Activated T-helper 1 cell treated with anti-CD3 and anti-CD28 coated beads, Interleukin-12 subunit alpha, Interleukin-12 subunit beta, Interleukin-2, Interleukin-4 antibody, amounts not matched to agents 30 ng/mL and 10 ng/mL and 1 ng/mL, durations not matched to agents 14 hours and 24 hours and 36 hours (primary cell): ENCODE measurements at places on chromosomes 3 and 15. TPM values are rescaled to one million over a fixed set of nuclear protein-coding genes. Genes with fewer than 3 reads are reported as not detected.

The BCL6 gene
- 38.8 and 42.1 TPM in 2 replicates for total RNA-seq

DNA sequence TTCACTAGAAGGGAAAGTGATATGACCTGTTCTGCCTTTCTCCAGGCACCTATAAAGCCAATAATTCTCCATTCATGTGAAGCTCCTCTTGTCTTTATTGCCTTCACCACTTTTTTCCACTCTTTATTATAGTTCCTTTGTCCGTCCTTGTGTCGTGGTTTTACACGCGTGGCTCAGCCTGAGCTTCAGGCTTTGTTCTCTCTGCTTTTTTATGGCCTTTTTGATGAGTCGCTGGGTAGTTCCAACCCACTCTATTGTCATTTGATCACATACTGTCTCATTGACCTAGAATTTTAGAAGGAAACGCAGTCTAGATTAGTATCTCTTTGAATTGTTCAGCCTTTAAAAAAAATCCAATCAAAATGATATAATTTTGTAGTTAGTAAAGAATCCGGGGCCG lies 403.2 kb downstream of the PTPRG start:
- DNase-seq = no peak

GRCh38 chr15:94059013-94059587 lies 172.3 kb upstream of the MCTP2 start:
- no peak for DNase-seq

DNA sequence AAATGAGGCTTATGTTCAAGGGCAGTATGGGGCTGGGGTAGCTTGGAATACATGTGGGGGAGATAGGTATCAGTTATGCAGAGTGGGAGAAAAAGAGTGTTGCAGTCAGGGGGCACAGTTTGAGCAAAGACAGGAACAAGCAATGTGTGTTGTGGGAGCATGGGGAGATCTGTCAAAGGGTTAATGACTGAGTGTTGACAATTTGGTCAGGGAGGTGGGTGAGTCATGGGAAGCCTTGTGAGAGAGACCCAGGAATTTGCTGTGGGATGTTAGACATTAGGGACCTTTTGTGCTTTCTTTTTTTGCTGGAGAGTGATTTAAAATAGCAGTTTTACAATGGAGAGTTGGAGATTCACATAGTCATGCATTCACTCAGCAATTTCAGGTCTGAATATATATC lies 221.6 kb upstream of the NR2E3 start:
- DNase-seq = no peak

GRCh38 chr3:44030687-44031305 lies 210.9 kb upstream of the TOPAZ1 start:
- DNase-seq = no peak

DNA sequence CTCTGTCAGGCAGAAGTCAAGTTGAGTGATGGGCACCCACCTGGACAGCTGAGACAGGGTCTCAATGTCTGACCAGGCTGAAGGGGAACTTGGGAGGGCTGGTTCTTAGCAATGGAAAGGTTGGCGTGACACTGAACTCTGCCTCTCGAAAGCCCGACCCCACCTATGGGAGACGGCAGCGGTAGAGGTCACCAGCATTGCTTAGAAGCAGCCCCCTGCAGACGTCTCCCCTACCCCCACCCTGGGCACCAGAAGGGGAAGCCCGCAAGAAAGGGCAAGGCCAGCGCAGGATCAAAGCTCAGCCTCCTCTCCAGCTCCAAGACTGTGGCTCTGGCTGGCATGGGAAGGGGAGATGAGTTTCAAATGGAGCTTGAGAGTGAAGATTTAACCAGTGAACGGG lies 184.8 kb upstream of the LYSMD4 start:
- DNase-seq = no peak

GRCh38 chr3:182122779-182123178 lies 411.1 kb downstream of the SOX2 start:
- no peak for DNase-seq

The SCG5 gene
- 1.6 and 2.6 TPM in 2 replicates for total RNA-seq

DNA sequence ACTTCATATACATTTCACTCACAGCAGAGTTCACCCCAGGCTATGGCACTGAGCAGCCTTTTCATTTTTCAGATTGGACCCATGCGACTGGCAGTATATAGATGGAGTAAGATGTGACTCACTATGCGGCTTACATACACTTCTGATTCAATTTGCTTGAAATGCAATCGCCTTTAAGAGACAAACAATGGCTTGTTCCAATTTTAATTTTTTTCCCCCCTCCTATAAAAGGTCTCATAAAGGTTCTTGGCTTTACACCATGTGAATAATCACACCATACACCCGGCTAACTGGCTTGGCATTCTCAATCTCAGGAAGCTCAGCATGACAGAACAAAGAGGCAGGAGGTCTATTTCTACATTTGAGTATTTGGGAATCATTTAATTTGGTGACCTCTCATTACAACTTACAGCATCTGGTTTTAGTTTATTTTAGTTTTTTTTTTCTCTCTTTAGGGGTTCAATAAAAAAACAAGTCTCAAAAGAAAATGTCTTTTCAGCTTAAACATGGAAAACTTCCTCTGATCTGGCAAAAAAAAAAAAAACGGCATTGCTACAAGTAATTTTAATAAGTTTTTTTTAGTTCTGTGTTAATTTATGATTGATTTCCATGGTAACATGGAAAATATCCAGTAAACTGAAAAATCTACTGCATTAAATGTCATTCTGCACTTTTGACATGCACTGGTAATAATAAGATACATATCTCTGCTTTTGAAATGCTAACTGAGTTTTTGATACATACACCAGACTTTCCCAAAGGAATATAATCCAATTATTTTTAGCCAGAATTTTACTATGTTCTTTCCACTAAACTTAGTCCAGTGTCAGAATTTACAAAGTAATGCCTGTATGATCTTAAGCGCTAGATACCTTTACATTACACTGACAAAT lies 38.8 kb downstream of the GADL1 start:
- DNase-seq = no peak

The ACP3 gene
- total RNA-seq = not detected in 2 replicates

DNA sequence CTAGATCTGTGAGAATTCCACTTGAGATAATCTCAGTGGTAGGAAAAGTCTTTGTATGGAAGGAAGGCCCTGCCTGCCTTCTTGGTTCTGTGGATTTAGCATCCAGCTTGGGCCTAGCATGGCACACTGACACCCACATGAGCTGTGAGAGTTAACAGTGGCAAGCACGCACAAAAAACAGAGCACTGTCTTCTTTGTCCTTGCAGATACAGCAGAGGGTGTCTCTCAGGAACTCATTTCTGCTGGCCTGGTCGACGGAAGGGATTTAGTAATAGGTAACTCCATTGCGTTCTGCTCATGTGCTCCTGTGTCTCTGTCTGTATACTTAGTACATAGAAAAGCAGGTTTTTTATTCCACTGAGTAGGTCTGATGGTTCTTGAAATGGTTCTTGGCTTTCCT lies 14.4 kb upstream of the SLC22A13 start:
- no peak for DNase-seq

GRCh38 chr3:79039192-79039591 lies 728.6 kb downstream of the ROBO1 start:
- no peak for DNase-seq

DNA sequence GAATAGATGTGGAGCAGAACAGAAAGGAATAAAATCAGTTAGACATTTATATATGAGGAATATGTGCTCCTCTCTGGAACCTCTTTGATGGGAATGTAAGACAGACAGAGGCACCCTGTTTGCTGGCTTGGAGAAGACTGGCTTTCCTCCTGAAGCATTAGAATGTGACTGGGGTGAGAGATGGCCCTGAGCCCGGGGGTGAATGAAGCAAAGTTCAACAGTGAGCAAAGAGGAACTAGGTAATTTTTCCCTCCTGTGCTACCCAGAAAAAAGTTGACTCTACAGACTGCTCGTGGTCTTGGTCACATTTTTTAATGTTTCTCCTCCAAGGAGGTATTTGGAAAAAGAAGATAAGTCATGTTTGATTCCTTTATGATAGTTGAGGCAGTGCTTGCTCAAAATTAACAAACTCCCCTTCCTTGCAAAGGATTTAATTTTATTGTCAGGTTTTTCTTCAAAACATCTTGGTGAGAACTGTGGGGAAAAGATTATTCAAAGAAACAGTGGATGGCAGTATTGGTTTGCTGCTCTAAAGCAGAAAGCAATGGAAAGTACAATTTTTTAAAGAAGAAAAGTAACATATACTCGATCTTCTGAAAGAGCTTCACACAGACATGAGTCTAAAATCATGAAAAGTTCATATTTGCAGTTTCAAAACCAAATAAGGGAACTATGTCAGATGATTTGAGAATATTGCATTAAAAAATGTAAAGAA lies 370.4 kb upstream of the CDIN1 start:
- no peak for DNase-seq

DNA sequence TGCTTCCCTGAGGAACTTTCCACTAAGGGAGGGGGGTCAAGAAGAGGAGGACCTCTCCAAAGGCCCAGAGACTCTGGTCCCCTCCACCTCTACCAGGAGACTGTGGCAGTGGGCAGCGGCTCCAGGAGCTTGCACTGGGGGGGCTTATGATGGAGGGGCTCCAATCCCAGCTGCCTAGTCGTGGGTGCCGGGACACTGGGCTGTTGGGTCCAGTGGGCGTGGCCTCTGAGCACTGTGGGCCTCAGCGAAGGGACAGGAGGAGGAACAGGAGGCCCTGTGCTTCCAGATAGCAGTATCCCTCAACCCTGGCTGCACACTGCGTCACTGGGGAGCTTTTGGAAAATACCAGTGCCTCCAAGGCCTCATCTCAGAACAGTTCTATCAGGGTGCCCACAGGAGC lies 13.5 kb upstream of the DLL4 start:
- DNase-seq = no peak

The CCNB2 gene
- 36.6 and 38.2 TPM in 2 replicates for total RNA-seq

DNA sequence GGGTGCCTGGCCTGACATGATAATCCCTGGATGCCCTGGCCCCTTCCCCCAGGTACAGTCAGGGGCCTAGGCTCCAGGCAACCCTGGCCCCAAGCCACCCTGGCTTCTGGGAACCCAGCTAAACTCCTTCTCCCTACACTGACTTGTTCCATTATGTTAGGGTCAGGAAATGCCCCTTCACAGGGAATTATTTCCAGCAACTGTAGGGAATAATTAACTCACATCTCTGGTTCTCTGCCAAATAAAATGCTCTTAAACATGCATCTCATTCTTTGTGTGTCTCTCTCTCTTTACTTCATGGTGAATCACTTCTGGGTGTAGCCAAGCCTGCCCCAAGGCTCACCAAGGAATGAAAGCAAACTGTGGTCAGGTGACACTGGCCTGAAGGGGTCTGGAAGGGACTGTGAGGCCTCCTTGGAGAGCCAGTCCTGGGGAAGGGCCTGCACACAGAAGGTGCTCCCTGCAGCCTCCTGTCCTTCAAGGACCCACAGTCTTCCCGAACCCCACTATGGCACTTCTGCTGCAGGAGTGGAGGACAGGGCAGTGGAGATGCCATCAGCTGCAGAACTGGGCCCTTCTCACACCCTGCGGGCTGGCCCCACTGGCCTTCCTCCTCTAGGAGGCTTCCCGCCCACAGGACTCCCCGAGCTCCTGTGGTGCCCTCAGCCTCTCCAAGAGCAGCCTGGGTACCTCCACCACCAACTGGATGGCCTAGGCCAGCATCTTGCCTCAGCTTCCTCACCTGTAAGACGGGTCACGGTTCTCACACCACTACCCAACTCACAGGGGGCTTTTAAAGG lies 17.6 kb downstream of the TKT start:
- DNase-seq = no peak

DNA sequence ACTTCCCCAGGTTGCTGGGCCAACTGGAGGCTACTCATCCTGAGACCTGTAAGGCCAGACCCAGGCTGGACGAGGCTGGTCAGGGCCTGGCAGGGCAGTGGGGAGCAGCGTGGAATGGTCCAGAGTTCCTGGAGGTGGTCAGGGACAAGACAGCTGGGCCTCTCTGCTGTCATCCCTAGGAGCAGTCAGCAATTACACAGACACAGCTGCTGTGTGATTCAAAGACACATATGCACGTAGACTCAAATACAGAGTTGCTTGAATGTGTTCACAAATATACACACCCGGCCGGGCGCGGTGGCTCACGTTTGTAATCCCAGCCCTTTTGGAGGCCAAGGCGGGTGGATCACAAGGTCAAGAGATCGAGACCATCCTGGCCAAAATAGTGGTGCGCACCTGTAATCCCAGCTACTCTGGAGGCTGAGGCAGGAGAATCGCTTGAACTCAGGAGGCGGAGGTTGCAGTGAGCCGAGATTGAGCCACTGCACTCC lies 1.5 kb upstream of the CD276 start:
- no peak for DNase-seq

GRCh38 chr3:155938409-155938808 lies 68.0 kb downstream of the GMPS start:
- DNase-seq = no peak
